Mucosa of gallbladder (tissue), 1 donor: ENCODE measurements at places on chromosomes 6 and 20. TPM values are rescaled to one million over a fixed set of nuclear protein-coding genes. Genes with fewer than 3 reads are reported as not detected.

Gene RALGAPB
- total RNA-seq, result 36.5 TPM

Gene TRIM38
- total RNA-seq, result 12.4 TPM

Gene PLEKHG1
- total RNA-seq, result 24.5 TPM

Gene FAM217A
- 0.09 TPM for total RNA-seq

Gene TTBK1
- 1.6 TPM for total RNA-seq

Gene LPIN3
- total RNA-seq, result 41.8 TPM

Gene CLIC1
- 394 TPM for total RNA-seq

GRCh38 chr6:168134560-168135201, 55.7 kb upstream of the FRMD1 start:
- DNase-seq, result peak; percentile 7

DNA sequence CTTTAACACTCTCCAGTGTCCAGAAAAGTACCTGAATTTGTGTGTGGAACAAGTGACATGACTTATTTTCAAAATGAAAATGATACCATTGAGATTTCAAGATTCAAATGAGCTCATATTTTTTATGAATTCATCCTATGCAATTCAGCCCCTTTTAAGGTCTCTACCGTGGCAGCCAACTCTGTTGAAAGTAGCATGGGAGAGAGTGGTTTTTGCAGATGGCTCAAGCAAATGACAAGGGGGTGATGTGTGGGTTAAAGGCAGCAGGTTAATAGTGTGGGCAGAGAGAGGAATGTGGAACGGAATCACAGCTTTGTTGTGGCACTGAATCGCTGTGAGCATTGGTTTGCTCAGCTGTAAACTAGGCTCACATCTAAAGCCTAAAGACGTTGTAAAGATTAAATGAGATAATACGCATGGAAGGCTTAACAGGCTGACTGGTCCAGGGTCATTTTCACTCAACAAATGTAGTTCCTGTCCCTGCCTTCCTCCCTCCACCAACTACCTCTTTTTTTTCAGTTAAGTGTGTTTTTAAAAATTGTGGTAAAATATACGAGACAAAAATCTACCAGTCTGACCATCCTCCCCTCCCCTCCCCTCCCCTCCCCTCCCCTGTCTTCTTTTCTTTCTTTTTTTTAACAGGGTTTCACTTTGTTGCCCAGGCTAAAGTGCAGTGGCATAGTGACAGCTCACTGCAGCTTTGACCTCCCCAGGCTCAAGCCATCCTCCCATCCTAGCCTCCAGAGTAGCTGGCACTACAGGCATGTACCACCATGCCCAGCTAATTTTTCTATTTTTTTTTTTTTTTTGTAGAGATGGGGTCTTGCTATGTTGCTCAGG, 114.7 kb upstream of the ZNF217 start:
- DNase-seq, result no peak

GRCh38 chr6:17276766-17277165, 4.4 kb upstream of the RBM24 start:
- DNase-seq, result no peak

DNA sequence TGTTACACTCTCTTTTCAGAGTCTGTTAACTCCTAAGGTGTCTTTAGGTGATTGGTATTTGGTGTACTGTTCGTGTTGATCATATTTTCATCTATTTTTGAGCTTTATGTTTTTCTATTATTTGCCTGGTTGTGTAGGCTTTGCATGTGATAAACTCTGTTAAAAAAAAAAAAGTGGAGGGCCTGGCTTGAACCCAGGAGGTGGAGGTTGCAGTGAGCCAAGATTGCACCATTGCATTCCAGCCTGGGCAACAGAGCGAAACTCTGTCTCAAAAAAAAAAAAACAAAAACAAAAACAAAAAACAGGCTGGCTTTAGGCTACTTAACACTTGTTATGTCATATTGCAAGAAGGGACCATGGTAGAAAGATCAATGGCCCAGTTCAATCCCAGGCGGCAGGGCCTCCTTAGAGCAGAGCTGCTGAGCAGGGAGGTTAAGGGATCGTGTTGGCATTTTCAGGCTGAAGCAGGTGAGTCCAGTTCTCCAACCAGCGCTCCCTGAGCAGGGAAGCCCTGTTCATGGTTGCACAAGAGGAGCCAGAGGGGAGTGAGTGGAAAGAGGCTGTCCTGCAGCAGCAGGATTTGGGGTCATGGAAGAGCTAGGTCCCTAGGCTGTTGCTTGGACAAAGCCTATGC, 8.5 kb downstream of the PYGB start:
- DNase-seq, result no peak

GRCh38 chr20:49431329-49431728, 51.1 kb downstream of the KCNB1 start:
- DNase-seq, result no peak

GRCh38 chr20:51412333-51412871, 130.1 kb downstream of the NFATC2 start:
- DNase-seq, result no peak

GRCh38 chr20:54127855-54128574, 45.8 kb downstream of the CYP24A1 start:
- DNase-seq, result no peak

DNA sequence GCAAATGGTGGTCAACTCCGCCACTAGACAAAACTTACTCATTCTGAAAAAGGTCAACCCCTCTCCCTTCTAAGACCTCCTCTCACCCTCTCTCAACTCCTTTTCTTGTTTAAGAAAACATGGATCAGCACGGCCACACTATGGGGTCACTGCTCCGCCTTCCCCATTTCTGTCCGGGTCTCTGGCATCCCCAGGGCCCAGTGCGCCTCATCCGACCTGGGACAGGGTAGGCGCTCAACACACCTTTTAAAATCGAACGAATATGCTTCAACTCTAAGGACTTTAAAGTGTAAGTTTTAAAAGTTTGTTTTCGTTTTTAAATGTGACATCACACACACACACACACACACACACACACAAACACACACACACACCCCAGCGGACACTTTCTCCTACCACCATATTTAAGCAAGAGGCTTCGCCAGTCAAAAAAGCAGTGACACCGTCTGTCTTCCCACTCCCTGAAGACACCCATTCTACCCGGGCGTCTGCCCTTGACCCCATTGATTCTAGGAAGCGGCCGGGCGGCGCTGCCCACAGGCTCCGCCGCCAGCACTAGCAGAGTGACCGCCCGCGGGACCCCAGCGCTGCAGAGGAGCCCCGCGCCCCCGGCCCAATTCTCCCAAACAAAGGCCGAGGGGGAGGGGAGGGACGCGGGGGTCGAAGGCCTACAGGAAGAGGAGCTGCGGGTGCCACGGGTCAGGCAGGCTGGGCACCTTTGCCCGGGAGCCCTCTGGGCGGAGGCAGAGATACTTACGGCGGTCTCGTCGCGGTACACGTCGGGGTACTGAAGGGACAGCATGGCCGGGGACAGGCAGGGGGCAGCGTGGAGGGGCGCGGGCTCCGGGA, 568 bp downstream of the PREP start:
- DNase-seq, result peak; percentile 13

DNA sequence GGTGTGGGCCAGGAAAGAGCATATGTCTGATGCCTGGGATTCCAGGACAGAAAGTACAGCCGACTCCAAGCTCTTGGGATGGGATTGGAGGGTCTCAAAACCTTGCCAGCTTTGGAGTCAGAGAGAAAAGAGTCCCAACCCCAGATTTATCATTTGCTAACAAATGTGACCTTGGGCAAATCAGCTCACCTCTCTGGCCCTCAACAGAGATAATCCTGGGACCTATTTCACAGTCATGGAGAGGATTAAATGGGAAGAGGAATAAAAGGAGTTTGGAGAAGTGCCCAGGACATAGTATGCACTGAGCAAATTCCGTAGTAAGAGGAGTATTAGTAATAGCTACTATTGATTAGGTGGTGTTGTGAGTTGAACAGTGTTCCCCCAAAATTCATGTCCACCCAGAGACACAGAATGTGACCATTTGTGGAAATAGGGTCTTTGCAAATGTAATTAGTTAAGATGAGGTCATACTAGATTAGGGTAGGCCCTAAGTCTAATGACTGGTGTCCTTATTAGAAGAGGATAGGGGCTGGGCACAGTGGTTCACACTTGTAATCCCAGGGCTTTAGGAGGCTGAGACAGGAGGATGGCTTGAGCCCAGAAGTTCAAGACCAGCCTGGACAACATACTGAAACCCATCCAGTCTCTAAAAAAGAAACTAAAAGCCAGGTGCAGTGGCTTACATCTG, 17.1 kb downstream of the RIPOR3 start:
- DNase-seq, result no peak

- no peak for DNase-seq
Observed at GRCh38 chr6:14671261-14671681, 553.7 kb downstream of the CD83 start.

DNA sequence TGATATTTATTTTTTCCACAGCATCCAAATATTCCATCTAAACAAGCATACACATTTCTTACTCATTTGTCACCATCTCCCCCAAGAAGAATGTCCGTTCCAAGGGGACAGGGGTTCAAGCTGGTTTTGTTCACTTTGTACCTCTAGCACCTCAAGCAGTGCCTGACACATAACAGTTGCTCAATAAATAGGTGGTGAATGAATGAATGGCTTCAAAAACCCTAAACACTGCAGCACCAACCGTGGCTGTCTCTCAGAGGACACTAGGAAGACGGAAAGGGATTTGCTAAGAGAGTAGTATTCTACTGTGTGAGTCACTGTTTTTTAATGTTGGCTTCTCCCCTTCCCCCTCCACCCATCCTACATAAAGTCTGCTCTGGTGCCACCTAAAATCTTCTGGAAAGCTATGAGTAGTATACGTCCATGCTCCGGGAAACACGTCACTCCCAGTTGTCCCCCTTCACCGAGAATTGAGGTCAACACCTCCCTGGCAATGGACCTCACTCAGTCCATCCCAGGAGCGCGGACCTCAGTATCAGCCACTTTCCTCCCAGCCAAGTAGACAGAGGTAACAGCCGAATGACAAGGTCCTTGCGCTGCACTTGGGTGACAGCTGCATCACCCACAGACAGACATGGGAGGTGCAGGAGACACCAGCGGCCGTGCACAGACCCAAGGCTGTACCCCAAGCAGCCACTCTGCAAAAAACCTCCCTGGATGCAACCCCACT, 107.4 kb downstream of the PREX1 start:
- DNase-seq, result no peak

GRCh38 chr20:11117808-11118528, 444.2 kb upstream of the JAG1 start:
- no peak for DNase-seq

- DNase-seq, result peak; percentile 46
Observed at GRCh38 chr6:2986722-2987221, 12.9 kb upstream of the NQO2 start.

- no peak for DNase-seq
Observed at GRCh38 chr6:15443119-15443830, 197.4 kb downstream of the JARID2 start.

- DNase-seq, result peak; percentile 80
Observed at GRCh38 chr20:62352402-62353288, 14.5 kb downstream of the LAMA5 start.

DNA sequence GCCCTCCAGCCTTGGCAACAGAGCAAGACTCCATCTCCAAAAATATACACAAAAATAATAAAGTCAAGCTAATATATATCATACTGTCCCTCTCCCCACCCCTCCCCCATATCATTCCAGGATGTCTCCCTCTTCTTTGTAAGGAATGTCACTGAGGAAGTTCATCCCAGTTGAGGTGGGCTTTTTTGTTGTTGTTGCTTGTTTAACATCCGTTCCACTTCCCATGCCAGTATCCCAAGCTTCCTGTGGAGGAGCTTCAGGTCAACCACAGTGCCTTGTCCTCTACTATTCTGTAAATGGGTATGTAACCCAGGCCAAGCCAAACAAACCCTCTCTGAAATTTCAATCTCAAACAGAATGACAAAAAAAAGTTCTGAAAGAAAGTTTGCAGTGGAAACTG, 19.0 kb upstream of the PTPN1 start:
- DNase-seq, result no peak

- no peak for DNase-seq
Observed at GRCh38 chr6:169784821-169785340, 33.5 kb downstream of the ERMARD start.

- DNase-seq, result no peak
Observed at GRCh38 chr6:111563581-111563980, 42.1 kb downstream of the TRAF3IP2 start.

- no peak for DNase-seq
Observed at GRCh38 chr6:2725999-2726567, 24.6 kb downstream of the MYLK4 start.

DNA sequence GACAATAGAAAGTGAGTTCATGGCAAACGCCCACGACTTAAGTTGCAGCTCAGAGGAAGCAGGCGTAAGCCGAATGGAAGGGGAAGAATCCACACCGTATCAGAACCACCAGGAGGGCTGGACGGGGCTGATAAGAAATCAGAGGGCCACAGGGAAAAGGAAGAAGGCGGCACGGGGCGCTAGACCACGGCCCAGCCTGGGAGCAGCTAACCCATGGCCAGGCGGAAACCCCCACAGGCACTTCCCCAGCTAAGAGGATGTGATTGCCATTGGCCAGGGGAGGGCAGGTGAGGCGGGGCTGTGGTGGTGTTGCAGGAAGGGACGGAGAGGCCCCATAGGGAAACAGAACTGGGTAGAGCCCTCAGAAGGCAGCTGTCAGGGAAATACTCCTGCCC, 174.0 kb upstream of the AFDN start:
- DNase-seq, result no peak

GRCh38 chr6:147161253-147161973, 42.8 kb upstream of the STXBP5 start:
- no peak for DNase-seq

GRCh38 chr20:33850159-33850558, 39.0 kb downstream of the CHMP4B start:
- no peak for DNase-seq

DNA sequence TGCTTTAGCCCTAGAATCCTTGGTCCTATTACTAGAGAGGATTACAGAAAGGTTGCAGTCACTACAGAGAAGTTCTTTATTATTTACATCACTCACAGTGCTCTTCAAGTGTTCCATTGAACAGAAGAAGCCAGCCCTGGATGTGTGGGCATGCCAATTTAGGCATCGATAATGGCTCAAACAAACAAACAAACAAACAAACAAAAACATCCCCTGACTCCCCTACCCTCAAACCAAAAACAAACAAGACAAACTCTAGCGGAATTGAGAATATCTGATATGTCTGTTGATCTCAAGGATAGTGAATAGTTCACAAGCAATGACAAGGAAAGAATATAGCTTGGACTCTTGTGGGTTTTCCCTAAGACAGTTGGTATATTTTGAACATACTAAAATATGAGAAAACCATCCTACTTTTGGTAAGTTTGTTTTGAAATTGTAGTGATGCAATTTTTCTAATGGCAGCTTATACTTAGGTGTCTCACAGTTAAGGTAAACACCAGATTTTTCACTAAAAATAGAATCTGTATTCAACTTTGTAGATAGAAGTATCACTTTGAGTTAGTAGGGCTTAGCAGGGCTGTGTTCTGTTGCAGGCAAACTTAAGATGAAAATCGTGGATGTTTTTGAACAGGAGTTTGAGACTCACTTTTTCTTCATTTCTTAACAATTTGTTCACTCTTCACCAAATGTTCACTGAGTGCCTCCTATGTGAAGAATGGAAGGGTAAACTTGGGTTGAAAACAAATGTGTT, 92.8 kb upstream of the FAM184A start:
- DNase-seq, result no peak
